ENCODE measurements at places on chromosomes 13 and 19. TPM values are rescaled to one million over a fixed set of nuclear protein-coding genes. Genes with fewer than 3 reads are reported as not detected.

COX7A1 gene
- total RNA-seq = 17.6 TPM

CEACAM1 gene
- total RNA-seq = 0.12 TPM

KIR2DL1 gene
- total RNA-seq = not detected

CLEC4M gene
- total RNA-seq = not detected

ZNF649 gene
- 8.1 TPM for total RNA-seq

GPR108 gene
- 54.6 TPM for total RNA-seq

All from pericardium fibroblast (primary cell).